Urinary bladder (tissue), 4 donors: ENCODE measurements at places on chromosomes 6 and 20. TPM values are rescaled to one million over a fixed set of nuclear protein-coding genes. Genes with fewer than 3 reads are reported as not detected.

DNA sequence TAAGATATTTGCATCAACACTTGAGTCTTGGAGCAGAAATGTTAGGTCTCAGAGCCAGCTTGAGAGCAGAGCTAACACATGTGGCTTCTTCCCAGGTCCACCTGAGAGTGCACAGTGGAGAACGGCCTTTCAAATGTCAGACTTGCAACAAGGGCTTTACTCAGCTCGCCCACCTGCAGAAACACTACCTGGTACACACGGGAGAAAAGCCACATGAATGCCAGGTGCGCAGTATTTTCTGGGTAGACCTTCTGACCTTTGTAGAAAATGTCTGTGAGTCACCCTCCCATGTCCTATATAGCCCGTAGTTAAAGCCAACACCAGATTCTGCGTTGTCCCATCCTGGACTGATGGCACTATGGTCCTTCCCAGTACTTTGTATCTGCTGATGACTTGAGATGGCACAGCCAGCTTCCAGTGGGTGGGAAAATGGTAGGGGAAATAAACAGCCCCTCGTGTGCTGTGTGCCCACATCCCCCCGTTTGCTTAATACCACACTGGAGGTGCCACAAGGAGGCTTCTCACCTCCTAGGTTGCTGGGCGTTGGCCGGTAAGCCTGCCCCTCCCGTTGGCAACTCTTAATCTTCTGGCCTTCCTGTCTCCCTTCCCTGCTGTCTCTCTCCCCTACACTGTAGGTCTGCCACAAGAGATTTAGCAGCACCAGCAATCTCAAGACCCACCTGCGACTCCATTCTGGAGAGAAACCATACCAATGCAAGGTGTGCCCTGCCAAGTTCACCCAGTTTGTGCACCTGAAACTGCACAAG lies 20.3 kb downstream of the PRDM1 start:
- no peak for DNase-seq

DNA sequence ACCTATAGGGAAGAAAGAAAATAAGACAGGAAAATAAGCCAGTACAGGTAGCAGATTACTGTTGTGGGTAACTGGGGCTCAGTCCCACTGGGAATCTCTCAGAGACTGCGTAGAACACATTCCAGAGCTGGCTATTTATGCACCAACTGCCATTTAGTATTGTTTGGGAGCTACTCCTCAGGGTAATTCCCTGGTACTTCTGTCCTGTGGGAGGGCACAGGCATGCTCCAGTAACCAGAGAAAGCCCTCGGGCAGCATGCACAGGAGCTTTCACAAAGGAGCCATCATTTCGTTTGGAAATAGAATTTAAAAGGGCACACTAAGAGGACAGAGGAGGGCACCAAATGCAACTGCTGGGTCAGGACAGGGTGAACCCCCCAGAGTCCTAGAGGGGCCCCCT lies 148.0 kb upstream of the LRFN2 start:
- no peak for DNase-seq

DNA sequence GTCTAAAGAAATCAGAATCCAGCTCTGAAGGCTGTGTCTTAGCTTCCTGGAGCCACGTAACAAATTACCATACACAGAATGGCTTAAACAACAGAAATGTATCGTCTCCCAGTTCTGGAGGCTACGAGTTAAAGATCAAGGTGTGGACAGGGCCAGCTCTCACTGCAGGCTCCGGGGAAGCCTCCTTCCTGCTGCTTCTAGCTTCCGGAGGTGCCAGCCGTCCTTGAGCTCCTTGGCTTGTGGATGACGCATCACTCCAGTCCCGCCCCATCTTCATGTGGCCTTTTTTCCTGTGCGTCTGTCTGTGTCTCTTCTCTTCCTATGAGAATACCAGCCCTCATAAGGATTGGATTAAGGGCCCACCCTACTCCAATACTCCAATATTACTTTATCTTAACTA lies 319.1 kb upstream of the QKI start:
- no peak for DNase-seq

DNA sequence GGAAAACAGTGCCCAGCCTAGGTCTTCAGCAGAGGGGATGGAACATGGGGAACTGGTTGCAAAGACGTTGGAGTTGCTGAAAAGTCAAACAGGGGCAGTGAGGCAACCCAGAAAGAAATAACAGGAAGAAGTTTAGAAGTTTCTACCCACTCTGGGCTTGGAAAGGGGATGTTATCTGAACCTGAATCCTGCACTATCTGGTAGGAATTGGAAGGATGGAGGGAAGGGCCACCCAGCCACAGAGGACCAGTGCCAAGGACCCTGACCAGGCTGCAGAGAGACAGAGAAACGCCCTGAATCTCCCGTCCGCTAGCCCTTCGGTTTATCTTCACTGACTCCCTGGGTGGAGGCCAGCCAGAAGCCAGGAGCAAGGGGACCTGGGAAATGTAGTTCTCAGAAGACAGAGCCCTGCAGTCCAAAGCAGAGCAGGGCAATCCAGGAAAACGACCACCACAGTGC lies 217.3 kb upstream of the RREB1 start:
- no peak for DNase-seq

Gene XKR7
- 0.03 TPM for polyA plus RNA-seq

DNA sequence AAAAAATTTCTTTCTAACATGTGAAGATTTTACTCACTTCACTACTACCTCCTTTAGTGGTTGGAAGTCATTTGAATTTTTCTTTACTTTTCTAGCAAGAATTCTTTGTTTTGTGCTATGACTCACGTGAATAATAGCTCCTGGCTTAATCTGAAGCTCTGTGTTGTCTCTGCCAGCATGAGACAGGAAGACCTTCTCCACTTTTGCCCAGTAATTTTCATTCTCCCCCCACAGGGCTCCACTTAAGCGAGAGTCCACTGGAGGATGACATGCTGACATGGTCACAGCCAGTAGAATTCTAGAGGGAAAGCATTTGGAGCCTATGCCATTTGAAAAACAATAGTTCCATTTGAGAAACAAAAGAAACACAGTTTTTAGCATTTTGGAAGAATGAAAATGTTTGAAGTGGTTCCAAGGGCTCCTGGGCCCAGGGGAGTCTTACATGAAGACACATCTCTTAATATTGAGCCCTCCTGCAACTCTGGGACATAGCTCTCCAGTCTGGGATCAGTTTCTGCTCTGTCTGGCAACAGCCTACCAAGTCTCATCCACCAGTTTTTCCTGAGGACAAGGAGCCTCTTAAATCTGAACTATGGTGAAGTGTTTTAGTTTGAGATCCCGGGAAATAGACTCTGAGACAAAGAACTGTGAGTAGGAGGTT lies 231.4 kb downstream of the PAX1 start:
- no peak for DNase-seq

DNA sequence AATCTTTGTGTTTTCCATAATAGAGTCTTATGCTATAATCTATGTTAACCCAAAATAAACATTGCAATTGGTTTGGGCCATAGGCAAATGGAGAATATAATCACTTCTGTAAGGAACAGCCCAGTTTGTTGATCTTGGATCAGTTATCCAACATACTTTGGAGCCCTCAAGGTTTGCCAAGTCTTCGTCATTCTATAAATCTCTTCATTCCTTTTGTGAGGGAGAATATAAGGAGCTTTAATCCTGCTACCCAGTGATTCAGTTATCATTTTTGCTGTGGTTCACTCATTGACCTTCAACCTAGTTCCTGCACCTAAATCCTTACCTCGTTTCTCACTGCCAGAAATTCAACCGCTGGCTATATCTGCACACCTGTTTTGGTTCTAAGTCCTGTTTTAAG lies 500.3 kb upstream of the PTCHD4 start:
- no peak for DNase-seq

Gene DOK5
- polyA plus RNA-seq: 4.2 TPM

DNA sequence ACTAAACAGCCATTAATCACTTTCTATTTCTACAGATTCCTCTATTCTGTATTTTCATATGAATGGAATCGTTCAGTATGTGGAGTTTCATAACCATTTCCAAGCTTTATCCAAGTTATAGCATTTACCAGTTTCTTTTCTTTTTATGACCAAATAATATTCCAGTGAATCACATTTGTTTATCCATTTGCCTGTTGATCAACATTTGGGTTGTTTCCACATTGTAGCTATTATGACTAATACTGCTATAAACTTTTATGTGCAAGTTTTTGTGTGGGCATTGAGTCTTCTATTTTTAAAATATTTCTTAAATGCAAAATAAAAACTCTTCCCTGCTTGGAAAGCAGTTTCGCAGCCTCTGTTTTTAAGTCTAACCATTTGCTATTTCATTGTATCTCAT lies 336.4 kb upstream of the OPRM1 start:
- no peak for DNase-seq

Gene SSTR4
- 0.06 TPM for polyA plus RNA-seq

Gene TPX2
- polyA plus RNA-seq: 0.84 TPM

DNA sequence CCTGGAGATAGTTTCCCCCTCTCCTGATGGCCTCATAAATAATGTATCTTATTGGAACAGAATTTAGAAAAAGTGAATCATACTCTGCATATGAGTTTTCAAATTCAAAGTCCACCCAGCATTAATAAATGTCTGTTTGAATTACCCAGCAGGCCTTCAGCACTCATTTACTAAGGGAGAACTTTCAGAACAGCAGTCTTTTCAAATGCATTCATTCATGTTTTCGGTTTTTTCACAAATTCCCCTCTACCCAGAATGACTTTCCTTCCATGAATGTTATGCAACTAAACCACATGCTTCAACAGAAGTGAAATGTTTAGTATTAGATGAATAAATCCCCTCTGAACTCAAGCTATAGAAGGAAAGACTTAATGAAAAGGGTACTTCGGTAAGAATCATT lies 92.4 kb downstream of the RTN4IP1 start:
- no peak for DNase-seq

Gene FOXS1
- 1.7 TPM for polyA plus RNA-seq

DNA sequence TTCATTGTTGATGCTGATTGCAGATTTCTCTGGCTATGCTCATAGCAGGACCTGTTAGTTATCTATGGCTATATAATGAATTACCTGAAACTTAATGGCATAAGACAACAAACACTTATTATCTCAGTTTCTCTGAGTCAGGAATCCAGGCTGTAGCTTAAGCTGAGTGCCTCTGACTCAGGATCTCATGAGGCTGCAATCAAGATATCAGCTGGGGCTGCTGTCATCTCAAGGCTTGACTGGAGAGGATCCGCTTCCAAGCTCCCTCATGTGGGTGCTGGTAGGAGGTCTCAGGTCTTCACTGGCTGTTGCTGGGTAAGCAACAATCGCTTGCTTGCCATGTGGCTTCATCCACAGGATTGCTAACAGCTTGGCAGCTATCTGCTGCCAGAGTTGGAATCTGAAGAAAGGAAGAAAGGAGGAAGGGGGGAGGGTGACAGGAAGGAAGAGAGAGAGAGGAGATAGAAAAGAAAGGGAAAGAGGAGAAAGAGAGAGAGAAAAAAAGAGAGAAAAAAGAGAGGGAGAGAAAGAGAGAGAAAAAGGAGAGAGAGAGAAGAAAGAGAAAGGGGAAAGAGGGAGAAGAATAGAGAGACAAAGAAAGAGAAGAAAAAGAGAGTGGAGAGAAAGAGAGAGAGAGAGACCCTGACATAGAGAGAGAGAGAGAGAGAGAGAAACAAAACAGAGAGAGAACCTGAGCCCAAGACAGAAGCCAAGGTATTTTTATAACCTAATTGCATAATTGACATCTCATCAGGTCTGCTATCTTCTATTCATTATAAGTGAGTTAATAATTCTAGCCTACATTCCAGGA lies 579.0 kb upstream of the BTBD3 start:
- no peak for DNase-seq

DNA sequence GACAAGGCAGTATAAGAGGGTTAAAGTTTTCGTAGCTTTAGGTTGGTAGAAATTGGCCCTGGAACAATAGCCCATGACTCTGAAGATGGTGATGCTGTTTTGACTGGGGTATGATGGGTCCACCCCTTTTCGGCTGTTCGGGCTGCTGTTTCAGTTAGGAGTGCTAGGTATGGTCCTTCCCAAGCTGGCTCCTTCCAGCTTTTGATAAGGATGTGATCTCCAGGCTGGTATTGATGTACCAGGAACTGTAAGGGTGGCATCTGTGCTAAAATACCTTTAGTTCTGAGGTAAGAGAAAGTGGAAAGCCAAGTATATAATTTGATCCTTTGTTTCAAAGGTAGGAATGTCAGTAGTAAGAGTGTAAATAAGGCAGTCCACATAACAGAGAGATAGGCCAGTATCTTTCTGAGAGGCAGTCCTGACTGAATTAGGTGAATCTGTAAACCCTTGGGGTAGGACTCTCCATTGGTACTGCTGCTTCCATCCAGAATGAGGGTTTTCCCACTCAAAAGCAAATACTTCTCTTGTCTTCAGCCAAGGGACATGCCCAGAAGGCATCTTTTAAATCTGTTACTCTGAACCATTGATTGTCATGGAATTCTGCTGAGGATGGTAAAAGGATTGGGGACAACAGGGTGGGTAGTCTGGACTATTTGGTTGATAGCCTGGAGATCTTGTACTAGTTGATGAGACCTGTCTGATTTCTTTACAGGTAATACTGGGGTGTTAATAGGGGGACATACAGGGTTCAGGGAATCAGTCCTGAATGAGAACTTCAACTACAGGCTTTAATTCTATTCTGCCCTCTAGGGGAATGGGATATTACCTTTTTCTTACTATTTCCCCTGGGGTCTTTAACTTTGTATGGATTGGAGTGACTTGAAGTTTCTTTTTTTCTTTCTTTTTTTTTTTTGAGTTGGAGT lies 6.1 kb upstream of the ZNFX1 start:
- DNase-seq: no peak

DNA sequence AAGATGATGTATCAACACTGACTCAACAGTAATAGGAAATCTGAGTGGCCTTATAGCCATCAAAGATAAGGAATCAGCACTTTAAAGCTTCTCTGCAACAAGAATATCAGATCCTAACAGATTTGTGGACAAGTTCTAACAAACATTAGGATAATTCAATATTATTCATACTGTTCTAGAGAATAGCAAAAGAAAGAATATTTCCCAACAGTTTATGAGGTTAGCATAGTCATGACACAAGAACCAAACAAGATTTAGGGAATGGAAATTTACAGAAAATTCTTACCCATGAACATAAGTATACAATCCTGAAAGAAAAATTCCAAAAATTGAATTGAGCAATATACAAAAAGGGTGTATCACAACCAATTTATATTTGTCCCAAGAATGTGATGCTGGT lies 64.3 kb upstream of the BTBD3 start:
- DNase-seq: no peak

- DNase-seq: no peak
These were observed 42.0 kb downstream of the CDS2 start for GRCh38 chr20:5168651-5169396.

DNA sequence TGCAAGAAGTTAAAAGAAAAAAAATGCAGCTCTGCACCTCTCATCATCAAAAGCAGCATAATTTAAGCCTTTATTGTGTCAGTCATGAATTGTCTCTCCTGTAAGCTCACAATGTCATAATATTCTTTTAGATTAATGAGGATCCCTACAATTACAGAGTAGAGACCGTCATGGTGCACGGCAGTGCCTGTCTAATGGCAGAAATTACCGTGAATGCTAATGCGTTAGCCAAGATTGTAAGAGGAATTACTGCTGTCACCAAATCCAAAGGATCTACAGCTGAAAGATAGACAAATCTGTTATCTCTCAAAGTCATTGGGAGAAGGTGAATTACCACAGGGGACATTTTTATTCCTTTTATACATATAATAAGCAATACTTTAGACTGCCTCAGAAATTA lies 631.6 kb upstream of the NRSN1 start:
- DNase-seq: no peak
